ENCODE measurements at places on chromosomes 7 and 10.

- no peak for DNase-seq
Measured at GRCh38 chr10:118903691-118904090, 125.8 kb upstream of the NANOS1 start.

GRCh38 chr10:103555712-103556111 lies 62.2 kb downstream of the NEURL1 start:
- no peak for DNase-seq

DNA sequence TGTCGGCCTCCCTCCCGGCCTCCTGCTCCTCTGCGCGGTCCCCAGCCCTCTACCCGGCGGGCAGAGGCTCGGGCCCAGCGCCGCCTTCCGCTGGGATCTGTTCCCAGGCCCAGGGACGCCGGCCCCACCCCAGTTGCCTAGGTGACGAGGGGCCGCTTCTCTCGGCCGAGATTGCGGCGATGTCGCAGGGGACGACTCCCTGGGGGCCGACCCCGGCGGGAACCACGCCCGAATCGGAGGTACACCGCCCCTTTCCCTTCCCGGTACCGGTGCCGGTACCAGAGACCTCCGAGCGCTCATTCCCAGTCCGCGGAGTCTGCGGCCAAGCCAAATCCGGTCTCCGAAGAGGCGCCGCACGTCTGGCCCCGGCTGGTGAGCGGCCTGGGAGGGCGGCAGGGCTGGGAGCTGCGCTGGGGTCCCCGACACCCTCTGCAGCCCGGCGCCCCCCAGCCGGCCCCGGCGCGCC lies at the start of gene CABCOCO1:
CABCOCO1 (plus strand) TSS at position 136 of the 466 bp plus-strand sequence; CDS start at position 180, 44 bp downstream.
- no peak for DNase-seq

DNA sequence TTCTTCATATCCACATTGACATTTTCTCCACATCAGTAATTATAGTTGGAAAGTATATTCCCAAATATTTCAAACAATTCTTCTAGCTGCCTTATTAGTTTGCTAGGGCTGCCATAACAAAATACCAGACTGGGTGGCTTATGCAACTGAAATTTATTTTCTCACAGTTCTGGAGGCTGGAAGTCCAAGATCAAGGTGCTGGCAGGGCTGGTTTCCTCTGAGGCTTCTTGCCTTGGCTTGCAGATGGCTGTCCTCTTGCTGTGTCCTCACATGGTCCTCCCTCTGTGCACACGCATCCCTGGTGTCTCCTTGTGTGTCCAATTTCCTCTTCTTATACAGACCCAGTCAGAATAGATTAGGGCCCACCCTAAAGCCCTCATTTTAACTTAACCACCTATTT lies 34.5 kb downstream of the DOCK4 start:
- DNase-seq = no peak

- DNase-seq = no peak
Measured at GRCh38 chr7:151686826-151687225, 167.1 kb upstream of the RHEB start.

DNA sequence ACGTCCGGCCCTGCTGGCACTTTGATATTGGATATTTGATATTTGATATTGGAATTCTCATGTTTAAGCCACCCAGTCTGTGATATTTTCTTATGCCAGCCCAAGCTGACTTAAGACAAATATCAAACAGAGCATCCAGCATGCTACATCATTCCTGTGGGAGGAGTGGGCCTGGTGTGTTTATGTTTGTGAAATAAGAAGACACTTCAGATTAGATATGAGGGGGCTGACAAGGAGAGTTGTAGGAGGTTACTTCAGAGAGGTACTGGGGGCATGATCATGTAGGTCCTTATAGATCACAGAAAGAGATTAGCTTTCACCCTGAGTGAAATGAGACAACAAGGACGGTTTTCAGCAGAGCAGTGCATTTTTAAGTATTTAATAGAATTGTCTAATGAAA lies 382.9 kb downstream of the SEMA3D start:
- no peak for DNase-seq

DNA sequence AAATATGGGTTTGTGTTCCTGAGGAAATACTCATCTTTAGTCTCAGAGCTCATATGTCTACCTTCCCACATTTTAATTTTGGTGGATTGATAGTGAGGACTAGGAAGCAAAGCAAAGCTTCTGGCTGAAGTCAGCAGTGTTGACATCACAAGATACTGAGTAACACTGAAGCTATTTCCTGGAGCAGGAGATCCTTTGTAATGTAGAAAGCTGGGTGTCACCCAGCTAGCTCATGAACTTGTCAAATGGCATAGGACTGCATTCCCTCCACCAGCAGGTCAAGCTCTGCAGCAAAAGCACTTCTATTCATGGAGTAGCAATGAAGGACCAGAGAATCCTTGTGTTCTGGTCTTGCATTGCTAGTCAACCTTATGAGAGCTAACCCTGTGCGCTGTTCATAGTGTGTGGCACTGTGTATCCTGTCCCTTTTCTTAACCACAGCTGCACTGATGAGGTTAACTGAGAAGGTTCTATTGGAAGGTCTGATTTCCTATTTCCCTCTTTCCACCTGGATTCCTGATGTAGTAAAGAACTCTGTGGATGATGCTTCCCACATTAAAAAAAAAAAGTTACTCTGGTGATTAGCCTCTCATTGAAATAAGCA lies 94.8 kb upstream of the ZNF804B start:
- no peak for DNase-seq

DNA sequence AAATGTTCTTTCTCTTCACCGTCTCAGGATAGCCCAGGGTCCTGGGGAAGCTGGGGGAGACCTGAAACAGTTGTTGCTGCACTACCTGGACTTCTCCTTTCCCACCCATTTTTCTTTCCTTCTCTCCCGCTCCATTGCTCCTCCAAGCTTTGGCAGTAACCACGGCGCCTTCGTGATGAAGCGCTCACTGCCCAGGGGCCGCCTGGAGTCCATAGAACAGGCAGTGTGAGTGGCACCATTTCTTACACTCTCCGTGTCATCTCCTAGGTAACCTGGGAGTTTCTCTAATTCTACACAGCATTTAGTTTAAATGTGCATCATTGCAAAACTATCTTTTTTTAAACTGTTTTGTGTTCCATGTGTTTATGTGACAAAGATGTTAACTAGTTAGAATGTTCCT lies 40.3 kb upstream of the BHLHA15 start:
- no peak for DNase-seq

DNA sequence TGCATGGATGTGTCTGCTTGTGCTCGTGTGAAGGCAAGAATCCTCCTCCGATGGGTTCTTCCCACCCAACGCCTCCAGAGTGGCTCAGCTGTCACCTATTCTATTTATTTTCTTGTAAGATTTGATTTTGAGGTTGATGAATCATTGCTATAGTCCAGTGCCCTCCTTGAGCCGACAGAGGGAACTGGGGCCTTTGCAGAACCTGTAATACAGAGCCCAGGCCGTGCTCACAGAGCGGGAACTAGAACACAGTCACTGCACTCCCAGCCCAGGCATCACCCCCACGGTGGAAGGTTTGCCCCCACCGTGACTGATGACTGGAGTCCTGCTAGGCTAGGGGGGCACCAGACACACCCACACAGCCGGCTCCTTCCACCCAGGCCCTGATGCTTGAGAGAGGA lies 2.0 kb downstream of the RARRES2 start:
- DNase-seq = no peak

- no peak for DNase-seq
Measured at GRCh38 chr10:83881661-83882060, 257.6 kb upstream of the GHITM start.

GRCh38 chr7:66776800-66777442 lies 36.4 kb downstream of the RABGEF1 start:
- DNase-seq = no peak

GRCh38 chr7:124557587-124557986 lies 208.0 kb downstream of the GPR37 start:
- DNase-seq = no peak

DNA sequence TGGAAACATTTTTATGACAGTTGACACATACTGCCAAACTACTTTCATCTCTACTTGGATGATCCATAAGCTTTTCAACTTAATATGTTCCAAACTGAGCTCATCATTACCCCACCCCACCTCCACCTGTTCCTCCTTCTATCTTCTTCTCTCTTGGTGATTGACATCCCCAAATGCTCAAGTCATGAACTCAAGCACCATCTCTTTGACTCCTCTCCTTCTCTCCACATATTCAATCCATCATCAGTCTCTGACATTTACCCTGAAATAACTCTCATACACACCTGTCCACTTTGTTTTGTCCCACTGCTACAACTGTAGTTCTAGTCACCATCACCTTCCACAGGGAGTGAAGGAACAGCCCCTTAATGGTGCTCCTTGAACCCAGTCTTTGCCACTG lies 43.3 kb downstream of the SGCE start:
- no peak for DNase-seq

- DNase-seq = no peak
Measured at GRCh38 chr7:54841772-54842697, 83.0 kb upstream of the SEC61G start.

DNA sequence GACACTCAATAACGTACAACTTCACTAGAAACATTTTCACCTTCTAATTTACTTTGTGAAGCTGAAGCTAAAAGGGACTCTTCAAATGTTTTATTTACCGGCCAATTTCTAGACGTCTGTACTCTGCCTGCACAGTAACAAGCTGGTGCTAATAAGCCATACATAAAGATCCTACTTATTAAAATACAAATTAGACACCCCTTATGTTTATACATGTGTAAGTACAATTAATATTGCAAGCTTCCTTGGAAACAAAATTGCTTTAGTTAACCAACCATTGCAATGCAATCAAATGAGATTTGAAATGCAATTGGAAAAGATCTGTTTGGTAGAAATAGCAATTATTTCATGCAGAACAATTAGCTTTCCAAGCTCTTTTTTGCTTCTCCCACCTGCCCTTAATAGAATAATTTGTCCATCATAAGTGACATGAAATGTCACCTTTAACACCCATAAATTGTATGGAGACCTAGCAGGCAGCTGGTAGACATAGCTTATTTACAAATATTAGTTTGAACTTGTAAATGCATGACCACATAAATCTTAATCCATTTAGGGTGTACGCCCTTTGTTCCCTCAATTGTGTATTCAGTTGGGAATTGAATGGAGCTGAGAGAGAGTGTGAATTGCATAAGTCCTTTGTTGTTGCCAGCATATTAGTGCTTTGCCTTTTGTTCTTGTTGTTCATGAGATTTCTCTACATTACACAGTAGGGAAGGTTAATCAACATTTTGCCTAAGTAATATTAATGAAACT lies 277.1 kb downstream of the CACNA2D1 start:
- no peak for DNase-seq

GRCh38 chr7:127392566-127393367 lies at the start of gene ZNF800:
ZNF800 (minus strand) TSS chr7:127392708; CDS start chr7:127391557, 1,151 bp downstream.
- peak; percentile 77 for DNase-seq

DNA sequence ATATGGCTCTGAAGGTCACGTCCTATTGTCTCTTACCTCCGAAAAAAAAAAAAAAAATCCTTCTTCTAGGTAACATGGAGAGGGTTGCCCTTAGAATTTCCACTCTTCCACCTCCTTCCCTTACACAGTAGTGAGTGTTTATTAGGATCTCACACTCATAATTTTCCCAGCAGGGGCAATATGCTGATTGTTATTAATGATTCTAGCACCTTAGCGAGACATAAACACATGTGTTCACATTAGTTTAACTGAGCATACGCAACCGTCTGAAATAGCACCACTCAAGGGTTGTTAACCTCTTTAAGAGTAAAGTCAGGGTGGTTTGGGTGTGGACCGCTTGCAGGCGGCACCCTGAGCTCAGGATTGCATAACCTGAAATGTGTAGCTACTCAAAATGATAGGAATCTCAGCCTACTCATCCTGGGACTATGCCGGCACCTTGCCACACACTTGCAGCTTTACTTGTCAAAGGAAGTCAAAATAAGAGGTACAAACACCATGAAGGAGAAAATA lies 52.2 kb downstream of the CPEB3 start:
- no peak for DNase-seq

DNA sequence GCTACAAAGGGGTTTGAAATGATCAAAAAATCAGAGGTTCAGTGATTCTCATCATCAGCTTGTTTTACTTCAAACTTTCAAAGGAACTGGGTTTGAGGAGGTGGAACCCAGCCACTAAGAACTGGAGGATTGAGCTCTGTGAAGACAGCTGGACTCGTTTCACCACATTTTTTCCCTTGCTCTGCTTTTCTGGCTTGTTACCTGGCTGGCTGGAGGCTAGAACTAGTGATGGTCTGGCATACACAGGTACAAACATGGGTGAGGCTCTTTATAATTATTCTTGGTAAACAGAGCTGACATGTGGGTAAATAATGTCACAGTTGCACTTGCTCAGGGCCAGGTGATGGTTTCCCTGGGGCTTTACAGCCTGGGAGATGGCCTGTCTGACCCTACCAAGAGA lies 352.5 kb downstream of the FGFR2 start:
- DNase-seq = no peak

GRCh38 chr10:63430091-63430998 lies 35.4 kb downstream of the JMJD1C start:
- no peak for DNase-seq

DNA sequence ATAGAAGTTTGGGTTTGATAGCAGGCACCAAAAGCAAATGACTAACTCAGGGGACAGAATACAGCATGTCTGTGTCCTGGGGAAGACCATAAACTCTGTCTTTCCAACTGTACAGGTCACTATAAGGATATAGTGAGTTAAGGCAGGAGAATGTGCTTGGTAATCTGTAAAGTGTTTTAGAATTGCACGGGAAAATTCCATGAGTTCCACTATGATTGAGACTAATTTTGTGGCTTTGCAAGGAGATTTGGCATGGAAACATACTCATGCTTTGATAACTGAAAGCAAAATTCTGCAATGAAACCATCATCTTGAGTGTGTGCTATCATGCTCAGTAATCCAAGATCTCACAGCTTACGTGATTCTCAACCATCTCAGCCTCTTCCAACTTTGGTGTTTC lies 152.6 kb downstream of the PKD1L1 start:
- no peak for DNase-seq

DNA sequence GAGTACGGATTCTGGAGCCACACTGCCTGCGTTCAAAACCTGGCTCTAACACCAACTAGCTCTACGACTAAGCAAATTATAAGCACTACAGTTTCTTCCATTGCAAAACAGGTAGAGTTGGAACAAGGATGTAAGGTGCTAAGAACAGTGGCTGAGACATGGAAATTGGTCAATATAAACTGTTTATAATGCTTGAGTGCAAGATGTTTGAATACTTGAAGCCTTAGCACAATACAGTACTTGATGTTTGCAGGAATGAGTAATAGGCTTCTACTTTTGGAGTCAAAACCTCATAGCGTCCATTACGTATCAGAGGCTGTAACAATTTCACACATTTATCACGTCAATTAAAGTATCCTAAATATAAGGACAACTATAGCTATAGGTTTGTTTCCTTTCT lies 6.9 kb downstream of the NT5C2 start:
- DNase-seq = no peak

GRCh38 chr7:158268816-158269535 lies 318.6 kb downstream of the PTPRN2 start:
- no peak for DNase-seq

- no peak for DNase-seq
Measured at GRCh38 chr7:77907281-77907680, 108.7 kb downstream of the PHTF2 start.

All from stimulated activated CD8-positive, alpha-beta memory T cell treated with anti-CD3 and anti-CD28 coated beads, Interleukin-7, amount 100 ng/mL, for 24 hours (primary cell).